ENCODE measurements at places on chromosomes 5 and 9.

GRCh38 chr9:77015327-77016048 is 4.0 kb upstream of the FOXB2 start:
- DNase-seq = no peak

GRCh38 chr5:31452314-31452713 is 79.6 kb downstream of the DROSHA start:
- no peak for DNase-seq

GRCh38 chr5:59190746-59191145 is 607.9 kb downstream of the RAB3C start:
- DNase-seq = no peak

GRCh38 chr5:54533541-54534190 is 16.1 kb downstream of the SNX18 start:
- no peak for DNase-seq

DNA sequence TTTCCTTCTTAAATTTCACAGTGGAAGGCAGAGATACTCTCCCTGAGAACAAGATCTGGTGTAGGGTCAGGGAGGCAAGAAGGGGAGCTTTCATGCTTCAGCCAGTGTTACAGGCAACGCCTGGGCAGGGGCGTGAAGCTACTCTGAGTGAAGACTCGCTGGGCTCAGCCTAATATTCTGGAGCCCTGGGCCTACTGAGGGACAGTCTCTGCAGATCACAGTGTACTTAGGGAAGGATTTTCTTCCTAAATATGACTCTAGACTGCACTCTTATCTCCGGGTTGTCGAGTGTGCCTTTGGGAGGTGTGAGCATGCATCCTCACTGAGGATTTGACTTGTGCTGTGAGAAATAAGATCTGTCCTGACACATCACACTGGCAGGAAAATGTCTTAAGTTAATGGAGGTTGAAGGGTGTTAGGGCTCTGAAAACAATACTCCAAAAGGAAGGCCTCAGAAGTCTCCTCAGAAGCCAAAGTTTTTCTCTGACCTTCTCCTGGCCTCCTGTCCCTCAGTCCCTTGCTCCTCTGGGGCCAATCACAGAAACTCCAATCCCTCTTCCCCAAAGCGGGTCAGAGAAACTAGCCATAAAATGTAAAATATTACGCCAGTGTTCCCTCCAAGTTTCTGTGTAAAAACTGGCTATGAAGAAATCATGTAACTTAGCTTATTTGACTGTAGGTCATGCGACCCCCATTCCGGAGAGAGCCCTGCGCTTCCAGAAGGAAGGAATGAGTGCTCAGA is 156.8 kb upstream of the TBC1D2 start:
- DNase-seq = no peak

DNA sequence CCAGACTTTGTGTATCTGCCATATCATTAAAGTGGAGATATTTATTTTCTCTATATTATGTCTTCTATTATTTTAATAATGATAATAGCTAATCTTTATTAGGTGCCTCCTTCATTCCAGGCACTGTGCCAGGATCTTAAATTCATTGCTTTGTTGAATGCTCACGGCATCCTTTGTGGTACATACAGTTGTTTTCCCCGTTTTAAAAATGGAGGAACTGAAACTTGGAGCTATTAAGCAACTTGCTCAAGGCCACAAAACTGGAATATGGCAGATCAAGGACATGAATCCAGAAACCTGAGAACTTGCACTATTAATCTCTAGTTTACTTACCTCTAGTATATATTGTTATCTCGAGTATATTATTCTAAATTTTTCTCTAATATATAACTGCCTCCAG is 41.5 kb upstream of the PPP3R2 start:
- DNase-seq = no peak

- no peak for DNase-seq
These were observed 61.4 kb downstream of the SLC44A1 start for GRCh38 chr9:105305856-105306255.

- no peak for DNase-seq
These were observed 8.5 kb upstream of the INIP start for GRCh38 chr9:112726428-112726827.

All from NCI-H2171 (cell line).